Stimulated activated CD8-positive, alpha-beta memory T cell treated with anti-CD3 and anti-CD28 coated beads, Interleukin-2, amount 100 ng/mL, for 1 hour (primary cell): ENCODE measurements at places on chromosomes 2 and 18.
A peak's percentile ranks its signal among the peaks of the same experiment; 100 is the strongest.

DNA sequence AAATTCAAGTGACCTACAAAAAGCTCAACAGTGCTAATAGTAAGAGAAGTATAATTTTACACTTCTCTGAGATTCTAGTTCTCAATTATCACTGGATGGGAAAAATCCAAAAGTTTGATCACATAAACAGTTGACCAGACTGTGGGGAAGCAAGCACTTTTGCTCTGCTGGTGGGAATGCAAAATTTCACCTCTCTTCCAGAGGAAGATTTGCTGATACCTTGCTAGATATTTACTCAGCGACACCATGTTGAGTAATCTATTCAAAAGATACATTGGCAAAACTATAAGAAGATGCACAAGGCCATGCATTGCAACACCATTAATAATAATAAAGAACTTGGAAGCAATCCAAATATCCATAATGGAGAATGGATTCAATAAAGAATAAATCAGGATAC, 204.4 kb downstream of the MREG start:
- DNase-seq: no peak

DNA sequence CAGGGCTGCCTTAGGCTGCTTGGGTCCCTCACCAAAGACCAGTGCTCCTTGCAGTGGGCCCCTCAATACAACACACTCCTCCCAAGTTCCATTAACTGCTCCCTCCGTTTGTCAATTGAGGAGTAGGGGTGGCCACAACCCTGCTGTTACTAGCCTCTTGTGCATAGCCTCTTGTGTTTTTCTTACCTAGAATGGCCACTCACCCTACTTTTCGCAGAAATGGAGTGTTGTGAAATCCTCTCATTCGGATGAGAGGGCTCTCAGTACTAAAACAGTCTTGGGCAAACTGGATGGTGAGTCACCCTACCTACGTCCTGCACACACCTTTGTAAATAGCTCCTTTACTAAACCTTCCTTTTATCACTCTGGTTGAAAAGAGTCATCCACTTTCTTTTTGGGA, 253.9 kb downstream of the OSR1 start:
- no peak for DNase-seq

GRCh38 chr2:146547236-146547635, 1297.6 kb upstream of the ACVR2A start:
- DNase-seq: no peak

GRCh38 chr2:74205596-74205995, 7.2 kb downstream of the MTHFD2 start:
- DNase-seq: no peak

DNA sequence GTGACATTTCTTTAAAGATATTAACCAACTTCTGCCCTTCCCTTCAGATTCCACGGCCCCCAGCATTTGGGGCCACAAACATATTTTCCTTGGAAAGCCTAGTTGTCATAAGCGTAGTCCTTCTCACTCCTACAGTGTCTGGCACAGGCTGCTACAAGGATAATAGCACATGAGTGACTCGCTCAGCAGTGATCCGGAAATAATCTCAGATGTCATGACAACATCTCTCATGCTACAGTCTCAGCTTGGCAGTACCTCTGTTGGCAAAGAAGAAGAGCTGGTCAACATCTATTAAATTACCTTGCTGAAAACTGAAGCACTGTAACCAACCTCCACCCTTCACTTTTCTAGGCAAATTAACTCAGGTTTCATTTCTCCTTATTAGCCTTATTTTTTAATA, 351.7 kb downstream of the RAD51AP2 start:
- no peak for DNase-seq

GRCh38 chr2:187297801-187298200, 150.3 kb downstream of the CALCRL start:
- DNase-seq: no peak

DNA sequence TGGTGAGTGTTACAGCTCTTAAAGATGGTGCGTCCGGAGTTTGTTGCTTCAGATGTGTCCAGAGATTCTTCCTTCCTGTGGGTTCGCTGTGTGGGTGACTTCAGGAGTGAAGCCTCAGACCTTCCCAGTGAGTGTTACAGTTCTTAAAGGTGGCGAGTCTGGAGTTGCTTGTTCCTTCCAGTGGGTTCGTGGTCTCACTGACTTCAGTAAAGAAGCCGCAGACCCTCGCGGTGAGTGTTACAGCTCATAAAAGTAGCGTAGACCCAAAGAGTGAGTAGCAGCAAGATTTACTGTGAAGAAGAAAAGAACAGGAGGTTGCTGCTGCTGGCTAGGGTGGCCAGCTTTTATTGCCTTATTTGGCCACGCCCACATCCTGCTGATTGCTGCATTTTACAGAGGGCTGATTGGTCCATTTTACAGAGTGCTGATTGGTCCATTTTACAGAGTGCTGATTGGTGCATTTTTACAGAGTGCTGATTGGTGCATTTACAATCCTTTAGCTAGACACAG, 34.0 kb upstream of the SPTBN1 start:
- DNase-seq: peak; percentile 6
